ENCODE measurements at places on chromosomes 4 and X.

GRCh38 chr4:108849611-108850168 lies 86.8 kb upstream of the ETNPPL start:
- H3K4me1 ChIP-seq = peaks cover 7% of the 10 kb centered on the region
- no peaks in the 10 kb centered on the region for H3K27me3 ChIP-seq
- no peaks in the 10 kb centered on the region for H3K36me3 ChIP-seq
- DNase-seq = no peak

- H3K27me3 ChIP-seq = peaks cover 2% of the 10 kb centered on the region
- no peaks in the 10 kb centered on the region for H3K4me1 ChIP-seq
- H3K4me3 ChIP-seq = no peak overlapping the region
- DNase-seq = peak; percentile 74
Measured at GRCh38 chr4:1512738-1513660, 106.8 kb upstream of the NKX1-1 start.

DNA sequence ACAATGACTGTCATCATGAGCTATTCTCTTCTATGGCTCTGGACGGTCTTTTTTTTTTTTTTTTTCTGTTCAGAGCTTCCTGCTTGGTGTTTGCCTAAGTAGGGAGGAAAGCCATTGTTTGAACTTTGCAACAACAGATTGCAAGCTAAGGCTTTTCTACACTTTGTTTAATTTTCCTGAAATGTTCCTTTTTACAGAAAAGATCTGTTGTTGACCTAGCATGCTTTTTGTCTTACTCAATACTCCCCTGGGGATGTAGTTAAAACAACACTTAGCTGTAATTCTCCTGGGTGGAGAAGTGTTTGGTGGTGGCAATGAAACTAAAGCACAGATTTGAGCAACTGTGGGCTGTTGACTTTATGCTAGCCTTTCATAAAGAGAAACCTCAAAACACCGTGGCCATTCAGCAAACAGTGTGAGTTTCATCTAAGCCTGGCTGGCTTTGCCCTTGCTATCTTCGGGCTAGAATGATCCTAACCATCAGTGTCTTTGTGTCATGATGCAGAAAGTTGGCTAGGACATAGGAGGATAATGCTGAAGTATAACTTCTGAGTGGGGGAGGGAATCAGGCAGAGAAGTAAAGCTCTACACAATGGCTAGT lies 110.5 kb downstream of the ANXA3 start:
- peak overlapping the region; percentile 50 for H3K4me3 ChIP-seq
- peaks cover 81% of the 10 kb centered on the region for H3K4me1 ChIP-seq
- peaks cover 4% of the 10 kb centered on the region for H3K36me3 ChIP-seq
- no peak for DNase-seq
- H3K27ac ChIP-seq = peak overlapping the region; percentile 99

DNA sequence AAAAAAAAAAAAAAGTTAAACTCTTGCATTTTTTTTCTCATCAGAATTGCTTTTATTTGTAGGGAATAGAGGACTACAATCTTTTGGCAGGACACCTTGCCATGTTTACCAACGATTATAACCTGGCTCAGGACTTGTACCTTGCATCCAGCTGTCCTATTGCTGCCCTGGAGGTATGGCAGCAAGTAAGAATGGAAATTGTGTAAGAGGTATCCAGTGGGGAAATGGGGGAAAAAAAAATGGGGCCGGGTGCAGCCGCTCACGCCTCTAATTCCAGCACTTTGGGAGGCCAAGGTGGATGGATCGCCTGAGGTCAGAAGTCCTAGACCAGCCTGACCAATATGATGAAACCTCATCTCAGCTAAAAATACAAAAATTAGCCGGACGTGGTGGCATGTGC lies 49.8 kb downstream of the WDR19 start:
- no peak overlapping the region for H3K27ac ChIP-seq
- H3K4me3 ChIP-seq = no peak overlapping the region
- H3K36me3 ChIP-seq = peaks cover 3% of the 10 kb centered on the region
- no peak for DNase-seq

GRCh38 chr4:139554642-139554892 lies 1.5 kb downstream of the SETD7 start:
- peak overlapping the region; percentile 94 for H3K4me3 ChIP-seq
- H3K27ac ChIP-seq = peak overlapping the region; percentile 92
- DNase-seq = no peak
- peaks cover 5% of the 10 kb centered on the region for H3K36me3 ChIP-seq
- H3K27me3 ChIP-seq = peaks cover 18% of the 10 kb centered on the region

DNA sequence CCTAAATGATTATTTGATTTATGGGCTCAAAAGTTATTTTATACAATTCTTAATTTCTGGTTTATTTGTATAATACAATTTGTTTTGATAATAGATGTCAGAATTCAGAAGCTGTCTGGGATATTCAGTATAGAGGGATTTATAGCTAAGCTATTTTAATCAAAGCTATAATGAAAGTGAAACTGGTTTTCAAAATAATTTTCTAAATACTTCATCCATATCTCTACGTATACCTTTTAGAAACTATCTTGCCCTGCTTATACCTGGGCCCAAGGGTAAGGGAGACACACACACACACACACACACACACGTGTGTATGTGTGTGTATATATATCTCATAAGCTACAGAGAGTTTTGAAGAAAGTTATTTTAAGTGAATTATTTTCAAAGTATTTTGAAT lies 2.9 kb downstream of the TMEM131L start:
- H3K36me3 ChIP-seq = peaks cover 17% of the 10 kb centered on the region
- H3K4me1 ChIP-seq = peaks cover 36% of the 10 kb centered on the region
- H3K27ac ChIP-seq = no peak overlapping the region
- H3K4me3 ChIP-seq = no peak overlapping the region

- H3K27me3 ChIP-seq = no peaks in the 10 kb centered on the region
- no peak overlapping the region for H3K4me3 ChIP-seq
- H3K27ac ChIP-seq = no peak overlapping the region
- no peak for DNase-seq
- H3K4me1 ChIP-seq = no peaks in the 10 kb centered on the region
- H3K36me3 ChIP-seq = no peaks in the 10 kb centered on the region
Measured at GRCh38 chr4:182113779-182114178, 129.4 kb upstream of the TENM3 start.

- no peaks in the 10 kb centered on the region for H3K27me3 ChIP-seq
- peaks cover 39% of the 10 kb centered on the region for H3K4me1 ChIP-seq
- peak overlapping the region; percentile 89 for H3K27ac ChIP-seq
- H3K4me3 ChIP-seq = no peak overlapping the region
- no peak for DNase-seq
- no peaks in the 10 kb centered on the region for H3K36me3 ChIP-seq
Measured at GRCh38 chr4:167177925-167178324, 56.4 kb downstream of the SPOCK3 start.

DNA sequence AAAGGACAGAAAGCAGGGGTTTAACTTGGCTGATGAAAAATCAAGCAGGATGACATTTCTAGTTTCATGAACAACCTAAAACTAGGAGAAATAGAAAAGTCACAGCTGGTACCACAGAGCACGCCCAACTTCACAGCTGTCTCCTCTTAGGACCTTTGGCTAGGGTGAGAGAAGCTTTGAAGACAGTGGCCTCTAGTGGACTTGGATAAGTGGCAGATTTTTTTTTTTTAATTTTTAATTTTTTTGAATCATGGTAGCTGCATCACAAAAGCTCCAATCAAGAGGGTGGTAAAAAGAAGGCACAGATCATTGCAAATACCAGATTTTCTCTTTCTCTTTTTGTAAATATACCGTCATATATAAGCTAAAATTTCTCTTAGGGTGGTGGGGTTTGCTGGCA lies 20.2 kb upstream of the MAP3K15 start:
- no peak for DNase-seq
- H3K4me3 ChIP-seq = no peak overlapping the region
- H3K4me1 ChIP-seq = no peaks in the 10 kb centered on the region
- H3K27me3 ChIP-seq = no peaks in the 10 kb centered on the region

DNA sequence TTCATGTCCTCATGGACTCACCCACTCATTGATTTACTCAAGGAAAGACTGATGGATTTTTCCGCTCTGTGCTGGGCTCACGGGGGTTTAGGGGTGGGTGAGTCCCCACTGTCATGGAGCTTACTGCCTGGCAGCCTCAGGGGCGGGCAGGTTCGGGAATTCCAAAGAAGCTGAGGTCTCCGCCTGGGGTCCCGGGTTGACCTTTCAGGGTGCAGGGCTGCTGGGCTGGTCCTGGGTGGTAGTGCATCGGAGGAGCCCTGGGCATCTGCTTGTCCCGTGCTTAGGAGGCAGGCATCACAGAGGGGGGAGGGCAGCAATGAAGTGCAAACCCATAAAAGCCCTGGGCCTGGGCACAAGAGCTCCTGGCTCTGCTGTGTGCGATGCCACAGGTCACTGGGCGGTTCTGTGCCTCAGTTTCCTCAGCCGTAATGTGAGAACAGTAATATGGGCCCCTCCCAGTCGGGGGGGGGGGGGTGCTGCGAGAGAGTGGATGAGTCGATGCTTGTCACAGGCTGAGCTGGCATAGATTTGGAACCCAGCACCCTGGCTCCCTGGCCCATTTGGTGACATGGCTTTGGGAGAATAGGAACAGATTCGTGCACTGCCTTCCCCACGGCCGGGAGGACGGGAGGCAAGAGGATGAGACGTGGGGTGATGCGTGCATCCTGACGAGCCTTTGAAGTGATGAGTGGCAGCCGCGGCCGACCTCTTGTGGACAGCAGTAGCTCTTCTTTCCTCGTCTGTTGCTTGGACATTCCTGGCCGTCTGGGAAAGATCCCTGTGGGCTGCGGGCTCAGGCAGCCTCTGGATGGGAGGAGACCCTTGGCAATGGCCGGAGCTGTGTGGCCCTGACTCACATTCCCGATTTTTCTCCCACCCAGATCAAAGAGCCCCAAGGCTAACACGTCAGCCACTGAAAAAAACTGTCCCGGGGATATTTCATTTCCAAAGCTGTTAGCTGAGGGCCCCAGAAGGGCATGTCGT lies 42.0 kb downstream of the PSAPL1 start:
- peaks cover 7% of the 10 kb centered on the region for H3K27me3 ChIP-seq
- DNase-seq = peak; percentile 2
- H3K27ac ChIP-seq = no peak overlapping the region
- H3K4me1 ChIP-seq = peaks cover 2% of the 10 kb centered on the region

DNA sequence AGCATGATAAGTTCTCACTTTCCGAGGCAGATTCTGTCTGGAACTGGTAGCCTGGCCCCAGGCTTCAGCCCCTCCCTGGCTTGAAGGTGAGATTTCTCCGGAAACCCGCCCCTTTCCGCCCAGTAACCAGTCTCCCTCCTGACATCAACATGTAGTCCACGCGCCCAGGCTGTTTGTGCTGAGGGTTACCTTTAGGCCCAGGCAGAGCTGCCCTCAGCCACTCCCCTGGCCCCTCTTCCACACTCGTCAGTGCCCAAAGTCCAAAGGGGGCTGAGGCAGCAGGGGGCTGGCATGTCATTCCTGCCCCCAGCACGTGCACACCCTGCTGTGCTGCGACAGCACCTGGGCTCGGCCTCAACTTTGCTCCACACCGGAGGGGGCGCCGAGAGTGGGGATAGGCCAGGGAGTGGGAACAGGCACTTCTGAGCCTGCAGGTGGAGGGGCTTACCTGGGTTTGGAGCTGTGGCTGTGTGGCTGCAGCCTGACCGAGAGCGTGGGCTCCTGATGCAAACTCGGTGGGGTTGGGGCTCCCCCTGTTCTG lies 69.5 kb upstream of the ANK2 start:
- DNase-seq = no peak
- H3K4me1 ChIP-seq = no peaks in the 10 kb centered on the region
- no peaks in the 10 kb centered on the region for H3K27me3 ChIP-seq
- no peaks in the 10 kb centered on the region for H3K36me3 ChIP-seq
- no peak overlapping the region for H3K4me3 ChIP-seq
- H3K27ac ChIP-seq = no peak overlapping the region

DNA sequence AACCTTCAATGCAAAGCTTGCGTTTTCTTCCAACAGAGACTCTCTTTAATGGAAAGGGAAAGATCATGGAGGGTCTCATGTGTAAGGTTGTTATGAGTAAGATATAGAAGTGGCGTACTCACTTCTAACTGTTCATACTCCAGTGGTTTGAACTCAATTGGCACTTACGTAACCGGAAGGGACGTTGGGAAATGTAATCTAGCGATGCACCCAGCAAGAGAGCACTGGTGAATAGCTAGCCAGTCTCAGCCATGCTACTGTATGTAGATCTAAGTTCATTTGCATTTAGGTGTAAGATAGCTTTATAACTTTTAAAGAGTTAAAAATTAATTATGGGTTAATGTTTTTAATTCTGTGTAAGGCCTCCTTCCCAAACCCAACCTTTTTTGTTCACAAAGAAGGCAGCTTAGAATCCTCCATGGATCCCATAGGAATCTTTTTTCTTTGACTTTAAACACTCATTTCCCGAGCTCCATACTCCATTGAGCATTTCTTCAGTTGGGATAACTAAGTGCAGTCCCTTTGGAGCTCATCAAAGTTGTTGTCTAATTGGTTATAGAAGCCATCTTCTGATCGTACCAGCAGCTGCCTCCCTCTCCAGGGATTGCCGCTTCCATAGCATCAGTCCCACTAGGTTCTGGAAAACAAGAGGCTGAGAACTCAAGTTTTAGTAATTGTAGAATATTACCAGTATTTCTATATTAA lies 191.1 kb downstream of the RAPGEF2 start:
- no peak overlapping the region for H3K4me3 ChIP-seq
- no peaks in the 10 kb centered on the region for H3K36me3 ChIP-seq
- H3K27me3 ChIP-seq = peaks cover 4% of the 10 kb centered on the region

- peak overlapping the region; percentile 99 for H3K27ac ChIP-seq
- peaks cover 43% of the 10 kb centered on the region for H3K4me1 ChIP-seq
- H3K4me3 ChIP-seq = peak overlapping the region; percentile 29
- peaks cover 28% of the 10 kb centered on the region for H3K27me3 ChIP-seq
Measured at GRCh38 chr4:54067166-54067565, 2.8 kb upstream of the CHIC2 start.

GRCh38 chrX:72269671-72270251 lies 7.3 kb downstream of the RPS4X start:
- peaks cover 11% of the 10 kb centered on the region for H3K4me1 ChIP-seq
- no peak overlapping the region for H3K27ac ChIP-seq
- peaks cover 21% of the 10 kb centered on the region for H3K36me3 ChIP-seq
- no peak for DNase-seq
- peaks cover 5% of the 10 kb centered on the region for H3K27me3 ChIP-seq

- DNase-seq = no peak
- peaks cover 2% of the 10 kb centered on the region for H3K27me3 ChIP-seq
Measured at GRCh38 chr4:2630556-2631273, 94.3 kb downstream of the FAM193A start.

GRCh38 chr4:185341377-185341776 lies 54.3 kb downstream of the LRP2BP start:
- H3K36me3 ChIP-seq = peaks cover 27% of the 10 kb centered on the region
- no peak for DNase-seq
- no peak overlapping the region for H3K4me3 ChIP-seq
- no peak overlapping the region for H3K27ac ChIP-seq

- H3K4me1 ChIP-seq = peaks cover 34% of the 10 kb centered on the region
- H3K27me3 ChIP-seq = peaks cover 3% of the 10 kb centered on the region
- DNase-seq = no peak
- H3K4me3 ChIP-seq = peak overlapping the region; percentile 96
- peaks cover 17% of the 10 kb centered on the region for H3K36me3 ChIP-seq
Measured at GRCh38 chrX:12973561-12974304, 1.2 kb upstream of the TMSB4X start.
